ENCODE measurements at places on chromosomes 4 and X. TPM values are rescaled to one million over a fixed set of nuclear protein-coding genes. Genes with fewer than 3 reads are reported as not detected.

Gene AMOT
- 9.6 TPM for total RNA-seq

DNA sequence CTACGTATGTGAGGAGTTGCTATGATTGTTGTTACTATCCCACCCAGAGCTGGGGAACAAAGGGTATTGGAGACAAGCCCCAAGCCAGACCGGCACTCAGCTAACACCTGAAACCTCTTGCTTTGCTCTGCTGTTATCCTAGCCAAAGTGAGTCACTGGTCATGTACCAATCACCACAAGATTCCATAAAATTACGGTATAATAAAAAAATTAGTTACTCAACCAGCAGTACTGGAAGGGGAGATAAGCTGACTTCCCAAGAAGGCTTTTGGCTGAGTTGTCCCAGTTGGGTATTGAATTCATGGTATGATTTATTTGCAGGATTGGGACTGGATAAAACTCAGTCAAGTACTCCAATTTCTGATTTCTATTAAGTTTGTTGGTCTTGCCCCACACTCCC lies 5.3 kb downstream of the EDA2R start:
- no peaks in the 10 kb centered on the region for H3K4me1 ChIP-seq
- DNase-seq, result no peak
- no peaks in the 10 kb centered on the region for H3K36me3 ChIP-seq
- H3K4me3 ChIP-seq, result no peak overlapping the region
- no peak overlapping the region for H3K27ac ChIP-seq

Gene RPL39
- 669 TPM for total RNA-seq

- H3K4me3 ChIP-seq, result no peak overlapping the region
- no peak overlapping the region for H3K27ac ChIP-seq
- H3K36me3 ChIP-seq, result no peaks in the 10 kb centered on the region
- no peaks in the 10 kb centered on the region for H3K27me3 ChIP-seq
Measured at GRCh38 chr4:187006189-187006618, 282.5 kb upstream of the FAT1 start.
